ENCODE measurements at places on chromosomes 12 and 14.

- DNase-seq: no peak
Measured at GRCh38 chr12:120874547-120875245, 29.5 kb downstream of the SPPL3 start.

DNA sequence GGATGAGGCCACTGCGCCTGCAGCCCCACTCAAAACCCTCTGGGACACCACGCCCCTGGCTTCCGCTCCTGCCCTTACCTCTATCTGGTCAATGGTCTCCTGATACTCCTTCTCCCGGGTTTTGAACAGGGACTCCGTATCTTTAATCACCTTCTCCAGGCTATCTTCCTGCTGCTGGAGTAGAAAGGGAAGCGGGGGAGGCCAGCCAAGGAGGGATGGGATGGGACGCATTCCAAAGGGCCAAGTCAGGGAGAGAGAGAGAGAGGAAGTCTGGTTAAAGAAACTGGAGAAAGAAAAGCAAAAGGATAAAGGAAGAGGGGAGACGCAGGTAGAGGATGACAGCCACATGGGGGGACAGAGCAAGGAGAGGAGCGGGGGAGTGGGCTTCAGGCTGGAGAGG is 7.9 kb downstream of the IFFO1 start:
- no peak for DNase-seq

GRCh38 chr12:24414480-24414879 is 465.0 kb upstream of the SOX5 start:
- no peak for DNase-seq

- DNase-seq: peak; percentile 92
Measured at GRCh38 chr12:133080026-133080367, 726 bp upstream of the ZNF140 start.

Measured in T-helper 1 cell (primary cell).